ENCODE measurements at places on chromosomes 3 and 15.

- no peak for DNase-seq
These were observed 236.5 kb downstream of the SQOR start for GRCh38 chr15:45871121-45871855.

GRCh38 chr3:65999606-66000005 is 39.1 kb downstream of the MAGI1 start:
- no peak for DNase-seq

- DNase-seq: no peak
These were observed 175.1 kb upstream of the PLSCR5 start for GRCh38 chr3:146780251-146780650.

DNA sequence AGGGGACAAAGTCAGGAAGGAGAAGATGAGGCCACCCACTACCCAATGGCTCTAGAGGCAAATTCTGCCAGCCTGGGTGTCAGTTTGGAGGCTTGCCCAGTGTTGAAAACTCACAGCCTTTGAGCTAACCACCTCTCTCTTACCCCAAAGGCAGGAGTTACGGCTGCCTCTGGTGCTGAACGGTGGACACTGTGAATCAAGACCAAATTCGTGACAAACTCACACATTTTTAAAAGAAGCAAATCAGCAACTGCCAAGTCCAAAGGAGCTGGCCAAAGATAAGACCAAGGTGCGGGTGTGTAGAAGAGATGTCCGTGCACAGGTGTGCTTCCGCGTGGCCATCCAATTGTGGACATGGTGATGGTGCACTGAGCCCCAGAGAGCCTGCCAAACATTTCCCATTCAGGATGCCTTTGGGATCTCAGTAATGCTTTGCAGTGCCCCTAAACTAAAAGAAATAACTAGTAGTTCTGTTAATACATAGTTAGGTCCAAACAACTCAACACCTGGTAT is 74.6 kb downstream of the FAM174B start:
- DNase-seq: no peak

DNA sequence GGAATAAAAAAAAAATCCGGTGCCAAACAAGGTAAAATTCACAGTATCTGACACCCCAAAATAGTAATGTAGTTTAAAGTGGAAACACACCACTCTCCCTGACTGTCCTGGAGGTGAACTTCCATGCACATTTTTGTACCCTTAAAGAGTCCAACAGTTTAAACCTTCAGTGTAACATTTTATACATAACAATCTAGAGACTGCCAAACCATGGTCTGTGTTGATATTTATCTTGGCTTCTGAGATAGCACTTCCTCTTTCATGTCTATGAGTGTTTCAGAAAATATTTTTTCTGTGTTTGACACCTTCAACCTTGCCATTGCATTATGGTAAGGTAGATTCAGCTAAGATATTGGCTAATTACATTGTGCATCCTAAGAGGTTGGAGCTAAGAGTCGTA is 13.9 kb downstream of the TMEM45A start:
- DNase-seq: no peak

- DNase-seq: no peak
These were observed 51.3 kb downstream of the TBL1XR1 start for GRCh38 chr3:177145954-177146353.

DNA sequence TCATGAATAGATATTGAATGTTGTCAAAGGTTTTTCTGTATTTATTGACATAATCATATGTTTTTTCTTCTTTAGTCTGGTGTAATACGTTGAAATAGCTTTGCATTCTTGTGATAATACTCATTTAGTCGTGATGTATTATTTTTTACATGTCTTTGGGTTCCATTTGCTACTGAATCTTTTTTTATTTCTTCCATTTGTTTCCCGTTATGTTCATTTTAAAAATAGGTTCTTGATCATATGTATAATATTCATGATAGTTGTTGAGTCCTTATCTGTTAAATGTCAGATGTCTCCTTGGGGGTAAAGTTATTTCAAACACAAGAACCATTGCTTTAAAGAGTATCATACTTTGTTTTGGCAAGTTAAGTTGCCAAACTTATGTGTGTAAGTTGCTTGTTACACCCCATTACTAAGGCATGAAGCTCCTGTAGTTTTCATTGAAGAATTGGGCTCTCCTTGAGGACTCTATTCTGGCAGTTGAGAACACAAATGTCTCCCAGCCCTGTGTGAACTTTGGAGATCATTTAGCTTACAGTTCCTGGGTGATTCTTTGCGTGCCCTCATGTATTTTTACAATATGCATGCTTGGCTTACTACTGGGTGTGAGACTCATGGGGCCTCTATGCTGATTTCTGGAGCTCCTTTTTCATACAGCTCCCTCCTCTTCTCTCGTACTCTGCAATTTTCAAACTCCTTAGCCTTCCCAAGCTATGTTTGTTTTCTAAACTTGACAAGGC is 8.3 kb downstream of the AKAP13 start:
- no peak for DNase-seq

DNA sequence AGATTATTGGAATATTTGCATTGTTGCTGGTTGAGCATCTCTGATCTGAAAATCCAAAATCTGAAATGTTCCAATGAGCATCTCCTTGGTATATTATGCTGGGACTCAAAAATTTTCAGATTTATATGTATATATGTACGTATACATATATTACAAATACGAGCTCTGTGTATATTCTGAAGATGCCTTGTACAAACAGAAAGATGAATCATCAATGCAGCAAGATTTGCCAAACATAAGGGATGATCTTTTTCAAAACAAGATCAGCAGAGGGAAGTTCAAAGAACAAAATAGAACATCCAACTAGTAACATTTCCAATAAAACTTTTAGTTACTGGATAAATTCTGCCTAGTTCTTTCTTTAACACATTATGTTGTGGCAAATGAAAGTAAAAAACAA is 42.5 kb downstream of the HERC1 start:
- DNase-seq: no peak

- no peak for DNase-seq
These were observed 70.7 kb downstream of the WNT5A start for GRCh38 chr3:55416331-55416821.
